ENCODE measurements at places on chromosomes 2 and 18.

DNA sequence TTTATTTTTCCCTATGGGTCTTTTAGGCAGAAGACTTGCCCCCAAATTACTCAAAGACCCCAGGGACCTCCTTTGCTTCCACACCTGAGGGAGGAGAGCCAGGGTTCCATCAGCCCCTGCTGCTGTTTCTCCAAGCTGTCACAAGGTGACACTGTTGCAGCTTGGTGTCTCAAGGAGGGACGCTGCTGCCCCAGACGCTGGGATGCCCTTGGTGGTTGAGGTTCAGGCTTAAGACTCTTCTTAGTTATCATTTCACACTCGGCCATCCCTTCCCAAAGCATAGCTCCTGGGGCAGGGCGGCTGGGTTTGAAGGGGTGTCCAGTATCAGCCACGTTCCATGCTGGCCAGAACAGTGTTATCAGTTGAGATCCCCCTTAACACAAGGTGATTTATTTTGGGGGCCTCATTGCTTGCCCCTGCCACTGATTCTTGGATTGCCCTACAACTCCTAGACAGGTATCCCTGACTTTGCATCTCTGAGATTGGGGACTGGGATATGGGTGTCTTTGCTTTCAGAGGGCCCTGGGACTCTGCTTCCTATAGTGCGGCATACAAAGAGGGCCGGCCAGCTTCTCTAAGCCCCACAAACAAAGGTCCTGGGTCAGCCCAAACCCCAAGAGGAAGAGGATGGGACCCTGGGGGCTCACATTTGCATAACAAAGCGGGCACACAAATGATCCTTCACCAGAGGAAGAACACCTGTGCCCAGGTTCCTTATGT is 22.7 kb downstream of the GPR55 start:
- peak; percentile 29 for DNase-seq

GRCh38 chr2:230668939-230669303 is 43.7 kb upstream of the CAB39 start:
- no peak for DNase-seq

- no peak for DNase-seq
These were observed 297.1 kb downstream of the AGPS start for GRCh38 chr2:177689623-177690022.

GRCh38 chr18:60411715-60412114 is 39.1 kb upstream of the MC4R start:
- DNase-seq = no peak

DNA sequence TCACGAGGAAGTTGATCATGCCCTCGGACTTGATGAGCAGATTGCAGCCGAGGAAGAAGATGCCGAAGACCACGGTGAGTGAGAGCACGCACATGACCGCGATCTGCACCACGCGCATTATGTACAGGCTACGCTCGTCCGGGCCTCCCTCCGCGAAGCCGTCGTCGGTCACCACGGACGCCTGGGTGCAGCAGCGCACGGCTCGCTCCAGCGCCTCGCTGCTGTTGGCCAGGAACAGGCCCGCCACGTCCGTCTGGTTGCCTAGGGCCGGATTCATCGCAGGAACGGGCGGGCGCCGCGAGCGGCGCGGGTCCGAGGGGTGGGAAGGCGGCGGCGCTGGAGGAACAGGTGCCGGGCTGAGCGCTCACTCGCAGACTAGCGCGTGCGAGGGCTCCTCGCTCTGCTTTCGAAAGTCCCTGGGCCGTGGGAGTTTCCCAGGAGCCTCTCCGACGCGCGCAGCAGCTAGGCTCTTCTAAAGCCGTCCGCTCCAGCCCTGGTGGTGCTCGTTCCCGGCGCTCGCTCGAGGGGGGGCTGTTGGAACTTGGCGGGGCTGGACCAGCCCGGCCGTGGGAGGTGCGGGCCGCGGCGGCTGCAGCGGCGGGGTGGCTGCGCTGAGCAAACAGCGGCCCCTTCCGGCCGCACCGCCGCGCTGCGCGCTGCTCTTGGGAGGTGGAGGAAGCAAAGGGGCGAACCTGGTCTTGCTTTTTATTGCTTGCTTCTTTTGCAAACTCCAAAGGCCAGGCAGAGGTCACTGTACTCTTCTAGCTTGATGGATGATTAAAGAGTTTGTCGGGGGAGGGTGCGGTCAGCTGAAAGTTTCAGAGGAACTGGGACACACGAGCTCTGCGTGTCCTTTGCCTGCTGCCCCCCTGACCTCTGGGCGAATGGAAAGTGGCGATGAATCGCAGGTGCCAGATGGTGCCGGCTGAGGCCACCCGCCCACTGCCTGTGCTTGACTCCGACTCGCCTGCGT is at the start of gene RPRM:
Gene RPRM (minus strand): TSS at position 474 of the 973 bp plus-strand sequence. CDS start 197 bp downstream, at position 277.
- peak; percentile 36 for DNase-seq

GRCh38 chr2:129006135-129006886 is 687.6 kb upstream of the HS6ST1 start:
- DNase-seq = no peak

DNA sequence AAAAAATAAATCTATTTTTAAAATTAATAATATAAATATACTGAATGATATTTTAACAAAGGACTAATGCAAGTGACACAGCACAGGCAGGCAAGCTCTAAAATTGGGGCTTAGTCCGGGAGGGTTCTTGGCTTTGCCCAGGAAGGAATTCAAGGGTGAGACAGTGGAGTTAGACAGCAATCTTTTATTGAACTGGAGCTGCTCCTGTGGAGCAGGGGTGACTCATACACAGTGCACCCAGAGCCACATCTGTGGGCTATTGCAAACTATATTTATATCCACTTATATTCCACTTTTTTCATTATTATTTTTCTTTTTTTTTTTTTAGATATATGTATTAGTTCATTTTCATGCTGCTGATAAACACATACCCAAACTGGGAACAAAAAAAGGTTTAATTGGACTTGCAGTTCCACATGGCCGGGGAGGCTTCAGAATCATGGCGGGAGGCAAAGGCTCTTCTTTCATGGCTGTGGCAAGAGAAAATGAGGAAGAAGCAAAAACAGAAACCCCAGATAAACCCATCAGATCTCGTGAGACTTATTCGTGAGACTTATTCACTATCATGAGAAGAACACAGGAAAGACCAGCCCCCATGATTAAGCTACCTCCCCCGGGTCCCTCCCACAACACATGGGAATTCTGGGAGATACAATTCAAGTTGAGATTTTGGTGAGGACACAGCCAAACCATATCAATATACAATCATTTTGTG is 437.1 kb downstream of the BCL11A start:
- no peak for DNase-seq

DNA sequence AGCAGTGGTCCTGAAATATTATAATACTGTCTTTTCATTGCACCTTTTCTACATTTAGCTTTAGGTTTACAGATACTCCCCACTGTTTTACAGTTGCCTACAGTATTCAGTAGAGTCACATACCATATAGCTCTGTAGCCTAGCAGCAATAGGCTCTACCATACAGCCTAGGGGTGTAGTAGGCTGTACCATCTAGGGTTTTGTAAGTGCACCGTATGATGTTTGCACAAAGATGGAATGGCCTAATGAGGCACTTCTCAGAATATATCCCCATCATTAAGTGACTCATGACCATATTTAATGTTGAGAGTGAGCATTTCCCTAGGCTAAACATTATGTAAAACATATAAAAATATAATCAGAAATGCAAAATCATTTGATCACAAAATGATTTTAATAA is 511.3 kb upstream of the RAB12 start:
- no peak for DNase-seq

DNA sequence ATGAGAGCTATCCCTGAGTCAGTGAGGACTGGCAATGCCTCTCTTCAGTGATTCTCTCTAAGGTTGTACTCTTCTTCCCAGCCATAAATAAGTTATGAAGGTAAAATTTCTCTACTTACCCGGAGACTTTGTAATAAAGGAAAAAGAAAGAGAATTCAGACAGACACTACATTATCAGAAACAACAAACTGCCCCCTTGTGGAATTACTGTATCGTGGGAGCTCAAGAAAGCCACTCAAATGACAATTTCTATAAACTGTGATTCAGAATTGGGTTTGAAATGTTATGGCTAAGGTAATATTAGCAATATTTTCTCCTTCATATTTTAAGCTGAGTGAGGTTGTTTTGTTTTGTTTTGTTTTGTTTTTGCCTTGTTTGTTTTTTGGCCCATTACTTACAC is 155.8 kb upstream of the TANK start:
- no peak for DNase-seq

DNA sequence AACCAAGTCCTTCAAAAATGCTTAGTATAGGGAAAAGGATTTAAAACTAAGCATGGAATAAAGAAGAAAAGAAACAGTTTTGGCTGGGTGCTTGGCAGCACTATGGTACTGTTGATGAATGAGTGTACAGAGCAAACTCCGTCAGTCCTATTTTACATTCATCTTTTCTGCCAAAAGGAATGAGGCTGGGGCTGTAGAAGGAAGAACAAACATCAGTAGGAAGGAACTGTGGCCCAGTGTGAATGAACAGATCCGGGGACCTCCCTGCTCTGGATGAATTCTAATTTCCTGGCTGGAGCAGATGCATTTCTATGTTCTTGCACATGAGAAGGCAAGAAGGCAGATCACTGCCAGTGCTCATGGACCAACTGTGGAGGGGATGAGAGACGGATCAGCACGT is 474.0 kb upstream of the MEIS1 start:
- DNase-seq = no peak

DNA sequence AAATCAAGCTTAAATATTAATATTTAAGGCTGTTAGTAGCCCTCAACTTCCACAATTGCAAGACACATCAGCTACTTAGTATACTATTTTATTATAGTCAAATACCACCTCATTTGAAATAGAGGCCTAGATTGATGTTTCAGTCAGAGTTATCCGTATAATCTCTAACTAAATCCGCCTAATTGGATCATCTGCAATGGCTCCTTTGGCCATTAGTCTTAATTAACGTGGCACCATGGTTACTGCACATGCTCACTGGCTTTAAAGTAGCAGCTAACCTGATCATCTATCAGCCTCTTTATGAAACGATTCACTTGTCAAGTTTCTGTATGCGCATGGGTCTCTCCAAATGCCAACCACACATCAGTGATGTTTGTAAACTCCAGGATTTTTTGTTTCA is 112.3 kb downstream of the COLEC12 start:
- DNase-seq = no peak

DNA sequence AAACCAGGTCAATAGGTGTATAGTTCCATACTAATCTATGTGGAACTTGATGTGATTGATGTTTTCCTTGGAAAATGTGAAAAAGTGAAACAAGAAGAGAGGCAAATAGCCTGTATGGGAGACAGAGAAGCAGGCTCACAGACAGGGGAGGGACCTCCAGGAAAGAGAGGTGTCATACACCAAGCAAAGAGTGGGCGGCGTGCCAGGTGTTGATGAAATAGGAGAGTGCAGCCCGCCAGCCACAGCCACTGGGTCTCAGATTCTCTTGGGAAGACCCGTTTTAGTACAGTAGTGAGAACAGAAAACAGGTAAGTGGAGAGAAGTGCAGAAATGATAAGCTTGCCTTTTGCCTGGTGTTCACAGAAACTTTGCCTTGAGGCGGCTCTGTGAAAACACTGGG is 301.9 kb downstream of the ZNF407 start:
- no peak for DNase-seq

DNA sequence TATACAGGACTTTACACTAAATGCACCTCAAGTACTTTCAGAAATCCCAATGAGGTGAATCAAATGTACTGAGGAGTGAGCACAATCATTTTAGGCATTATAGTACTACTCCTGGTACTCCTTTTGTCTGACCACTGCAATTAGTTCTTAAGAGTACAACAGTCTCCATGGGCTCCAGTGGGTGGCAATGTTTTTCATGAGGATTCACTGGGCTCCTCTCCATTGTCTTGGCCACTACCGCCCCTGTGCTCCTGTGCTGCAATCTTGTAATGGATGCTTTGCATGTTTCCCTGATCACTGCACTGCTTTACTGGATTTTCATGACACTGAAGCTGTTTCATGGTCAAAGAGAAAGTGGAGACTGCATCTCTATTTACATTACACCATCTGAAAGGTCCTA is 268.5 kb upstream of the ZSWIM2 start:
- DNase-seq = no peak

GRCh38 chr2:159998961-159999360 is 63.5 kb downstream of the PLA2R1 start:
- DNase-seq = no peak

Data from CD4-positive, alpha-beta T cell treated with Interferon gamma for 1 hour (primary cell).